ENCODE measurements at places on chromosomes 3 and 15.

- DNase-seq, result no peak
These were observed 439 bp downstream of the CTXND1 start for GRCh38 chr15:80251428-80252120.

DNA sequence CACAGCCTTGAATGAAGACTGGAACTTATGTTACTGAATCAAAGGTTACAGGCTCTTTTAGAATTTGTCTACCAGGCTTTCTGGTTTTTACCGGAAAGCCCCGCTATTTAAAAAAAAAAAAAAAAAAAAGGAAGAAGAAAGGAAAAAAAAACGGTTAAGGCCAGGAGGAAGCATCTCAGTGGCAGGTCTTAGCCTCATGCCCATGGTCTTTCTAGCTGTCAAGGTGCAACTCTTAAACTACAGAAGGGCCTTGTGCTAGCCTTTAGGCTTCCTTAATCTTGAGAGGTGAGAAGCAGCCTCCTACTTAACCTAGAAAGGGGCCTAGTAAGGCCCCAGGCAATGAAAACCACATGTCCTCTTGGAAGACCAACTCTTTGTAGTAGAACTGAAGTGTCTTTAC, 77.5 kb downstream of the TBC1D5 start:
- no peak for DNase-seq

DNA sequence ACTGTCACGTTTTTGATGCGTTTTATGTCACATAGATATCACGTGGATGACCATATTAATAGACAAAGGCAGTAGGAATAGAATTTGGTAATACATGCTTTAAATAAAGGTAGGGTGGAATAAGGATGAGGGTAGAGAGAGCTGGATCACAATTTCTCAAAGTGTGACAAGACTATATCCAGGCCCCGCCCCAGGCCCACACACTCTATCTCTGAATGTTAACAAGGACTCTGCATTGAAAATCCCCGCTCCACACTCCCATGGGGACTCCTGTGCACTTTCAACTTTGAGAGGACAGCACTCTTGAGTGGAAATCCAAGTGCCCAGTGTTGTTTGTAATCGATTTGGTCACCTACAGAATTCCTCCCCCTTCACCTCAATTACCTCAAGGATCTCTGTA, 31.4 kb downstream of the ETV5 start:
- DNase-seq, result no peak

DNA sequence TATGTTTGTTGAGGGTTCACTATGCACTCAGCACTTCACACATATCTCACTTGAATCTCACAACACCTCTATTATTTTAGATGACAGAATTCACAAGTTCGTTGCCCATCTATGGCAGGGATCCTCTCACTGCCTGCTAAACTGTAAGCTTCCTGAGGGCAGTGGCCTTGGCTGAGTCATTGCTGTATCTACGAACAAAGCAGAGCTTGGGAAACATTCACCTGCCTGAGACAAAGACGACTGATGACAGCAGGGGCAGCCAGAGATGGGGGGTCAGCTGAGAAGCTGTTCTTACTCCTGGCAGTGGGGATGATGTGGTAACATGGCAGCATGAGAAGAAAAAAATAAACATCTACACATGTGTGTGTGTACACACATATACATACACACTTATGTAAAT, 125.5 kb upstream of the NMNAT3 start:
- no peak for DNase-seq

- no peak for DNase-seq
These were observed 290.9 kb downstream of the C3orf38 start for GRCh38 chr3:88440701-88441100.

DNA sequence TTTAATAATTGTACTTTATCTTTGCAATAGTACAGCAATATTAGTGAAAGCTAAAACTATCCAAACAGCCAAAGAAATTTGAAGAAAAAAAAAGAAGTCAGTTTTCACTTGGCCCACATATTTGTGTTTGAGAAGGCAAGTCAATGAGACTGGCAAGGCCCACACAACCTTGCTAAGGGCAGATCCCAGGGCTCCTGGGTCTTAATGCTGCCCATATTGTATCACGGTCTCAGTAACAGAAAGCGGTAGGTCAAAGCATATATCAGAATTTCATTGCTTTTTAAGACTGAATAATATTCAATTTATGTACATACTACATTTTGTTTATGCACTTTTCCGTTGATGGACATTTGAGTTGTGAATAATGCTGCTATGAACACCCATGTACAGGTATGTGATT, 262.0 kb upstream of the TOPAZ1 start:
- DNase-seq, result no peak

DNA sequence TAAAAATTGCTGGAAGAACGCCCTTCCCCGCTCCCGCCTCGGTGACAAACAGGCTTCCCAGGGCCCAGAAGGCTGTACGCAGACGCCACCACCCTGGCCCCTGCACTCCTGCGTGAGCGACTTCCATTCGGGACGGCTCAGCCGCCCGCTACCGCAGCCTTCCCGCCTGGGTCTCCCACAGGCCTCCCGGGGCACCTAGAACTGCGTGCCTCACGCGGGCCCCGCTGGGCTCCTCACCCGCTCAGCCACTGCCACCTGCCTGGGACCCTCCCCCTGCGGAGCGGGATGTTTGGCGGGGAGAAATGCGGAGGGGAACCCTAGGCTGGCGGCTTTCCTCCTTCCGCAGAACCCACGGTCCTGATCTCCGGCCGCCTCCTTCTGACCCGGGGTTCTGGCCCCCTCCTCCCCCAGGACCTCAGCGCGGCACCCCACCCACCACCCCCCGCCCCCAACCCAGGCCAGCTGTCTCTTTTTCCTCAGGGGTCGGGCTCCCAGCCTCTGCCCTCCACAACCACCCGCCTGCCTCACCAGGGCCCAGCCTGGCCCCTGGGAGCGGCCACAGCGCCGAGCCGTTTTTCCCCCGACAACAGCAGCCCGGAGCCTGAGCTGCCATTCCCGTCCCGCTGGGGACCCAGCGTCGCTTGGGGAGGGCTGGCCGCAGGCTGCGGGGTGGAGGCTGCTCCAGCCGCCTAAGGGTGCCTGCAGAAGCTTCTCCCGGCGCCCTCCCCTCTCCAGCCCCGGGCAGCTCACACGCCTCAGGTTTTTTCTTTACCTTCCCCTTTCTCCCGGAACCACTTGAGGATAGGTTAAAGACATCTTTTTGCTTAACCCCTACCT, 27.6 kb upstream of the RAB7A start:
- no peak for DNase-seq

GRCh38 chr15:101264911-101265641, 12.2 kb downstream of the SELENOS start:
- no peak for DNase-seq

DNA sequence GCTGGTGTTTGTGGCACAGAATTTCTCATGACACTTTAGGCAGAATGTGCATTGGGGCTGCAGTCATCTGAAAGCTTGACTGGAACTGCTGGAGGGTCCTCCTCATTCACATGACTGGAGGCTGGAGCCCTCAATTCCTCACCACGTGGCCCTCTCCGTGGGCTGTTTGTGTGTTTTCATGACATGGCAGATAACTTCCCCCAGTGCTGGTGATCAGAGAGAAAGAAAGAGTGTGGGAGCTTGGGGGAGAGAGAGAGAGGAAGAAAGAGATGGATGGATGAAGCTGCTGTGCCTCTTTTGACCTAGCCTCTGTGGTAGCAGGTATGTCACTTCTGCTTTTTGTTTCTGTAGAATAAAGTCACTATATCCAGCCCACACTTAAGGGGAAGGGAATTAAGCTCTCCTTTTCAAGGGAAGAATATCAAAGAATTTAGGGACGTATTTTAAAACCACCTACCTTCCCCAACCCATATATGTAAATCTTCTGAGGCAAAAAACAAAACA, 169.6 kb upstream of the IL12A start:
- DNase-seq, result no peak

GRCh38 chr15:56699743-56700142, 33.6 kb downstream of the ZNF280D start:
- DNase-seq, result no peak

DNA sequence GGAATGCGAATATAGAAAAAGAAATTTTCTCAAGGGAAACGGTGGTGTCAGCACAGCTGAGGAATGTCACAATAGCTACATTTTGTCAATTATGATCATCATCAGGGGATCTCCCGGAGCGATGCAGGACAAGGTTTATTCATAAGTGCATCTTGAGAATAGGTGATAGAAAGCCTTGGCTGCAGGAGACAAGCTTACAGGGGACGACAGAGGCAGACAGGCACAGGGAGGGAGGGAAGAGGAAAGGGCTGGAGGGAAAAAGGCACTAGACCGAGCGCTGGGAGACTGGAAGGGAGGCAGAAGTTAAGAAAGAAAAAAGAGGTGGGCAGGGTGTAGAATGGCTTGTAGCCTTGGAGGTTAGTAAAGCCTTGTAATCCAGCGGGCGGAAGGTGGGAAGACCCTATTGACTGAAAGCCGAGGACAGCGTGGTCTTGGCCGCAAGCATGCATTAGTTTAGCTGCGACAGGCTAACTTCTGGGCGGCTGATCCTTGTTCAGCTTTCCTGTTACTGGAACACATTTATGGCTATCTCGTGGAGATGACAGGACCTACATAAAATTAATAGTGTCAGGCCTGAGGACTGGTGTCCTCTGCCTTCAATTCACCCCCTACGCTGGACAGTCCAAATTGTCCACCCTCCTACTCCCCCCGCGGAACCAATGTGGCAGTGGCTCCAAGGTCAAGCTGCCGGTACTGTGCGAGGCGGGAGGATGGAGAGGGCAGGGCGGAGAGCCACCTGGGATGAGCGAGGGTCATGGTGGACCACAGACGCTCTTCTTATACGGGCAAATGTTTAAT, 1.4 kb upstream of the NECTIN3 start:
- DNase-seq, result no peak

DNA sequence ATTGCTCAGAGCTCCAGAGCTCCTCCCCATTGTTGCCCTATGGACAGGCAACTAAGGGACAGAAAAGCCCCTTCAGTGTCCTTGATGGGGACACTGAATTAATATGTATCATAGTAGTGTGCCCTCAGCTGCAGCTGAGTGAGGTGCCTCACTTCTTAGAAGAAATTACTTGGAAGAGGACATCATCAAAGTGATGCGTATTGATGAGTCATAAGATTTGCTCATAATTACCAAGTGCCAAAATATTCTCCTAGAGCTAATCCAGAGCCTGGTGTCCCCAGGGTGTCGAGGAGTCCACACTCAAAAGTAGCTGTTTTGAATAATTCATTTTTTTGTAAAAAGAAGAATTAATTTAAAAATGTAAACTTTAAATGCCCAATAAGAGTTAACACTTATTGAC, 200.7 kb upstream of the SEMA6D start:
- no peak for DNase-seq

GRCh38 chr15:70932397-70932796, 39.8 kb downstream of the LRRC49 start:
- DNase-seq, result no peak

DNA sequence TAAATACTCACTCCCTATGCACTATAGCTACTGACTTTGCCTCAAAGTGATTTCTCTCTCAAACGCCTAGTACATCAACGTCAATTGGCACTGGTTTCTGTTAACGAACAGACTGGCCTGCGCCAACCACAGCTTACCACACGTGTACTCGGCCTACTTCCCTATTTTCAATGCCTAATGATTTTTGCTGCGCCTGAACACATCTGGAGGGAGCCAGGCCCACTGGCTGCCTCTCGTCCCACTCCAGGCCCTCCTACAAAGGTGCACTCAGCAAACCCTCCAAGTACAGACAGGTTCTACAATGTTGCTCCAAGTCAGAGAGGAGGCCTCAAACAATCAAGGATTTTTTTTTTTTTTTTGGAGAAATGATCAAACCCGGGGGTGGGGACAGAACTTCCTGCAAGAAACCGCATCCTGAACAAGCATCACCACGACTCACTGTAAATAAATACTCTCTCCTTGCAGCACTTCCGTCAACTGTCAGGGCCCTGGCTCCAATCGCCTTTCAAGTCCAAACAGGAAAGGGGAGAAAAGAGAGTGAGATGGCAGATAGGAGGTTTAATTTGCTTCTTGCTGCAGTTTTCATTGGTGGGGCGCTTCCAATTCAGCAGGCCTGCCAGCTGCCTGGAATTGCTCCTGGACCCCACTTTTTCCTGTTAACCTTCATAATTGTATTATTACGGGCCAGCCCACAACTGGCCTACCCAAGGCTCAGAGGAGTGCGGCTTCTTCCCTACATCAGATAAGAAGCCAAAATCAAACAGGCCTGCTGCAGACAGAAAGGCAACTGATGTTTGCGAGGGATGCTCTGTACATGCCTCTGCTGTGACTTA, 139.3 kb downstream of the FOXP1 start:
- DNase-seq, result no peak

DNA sequence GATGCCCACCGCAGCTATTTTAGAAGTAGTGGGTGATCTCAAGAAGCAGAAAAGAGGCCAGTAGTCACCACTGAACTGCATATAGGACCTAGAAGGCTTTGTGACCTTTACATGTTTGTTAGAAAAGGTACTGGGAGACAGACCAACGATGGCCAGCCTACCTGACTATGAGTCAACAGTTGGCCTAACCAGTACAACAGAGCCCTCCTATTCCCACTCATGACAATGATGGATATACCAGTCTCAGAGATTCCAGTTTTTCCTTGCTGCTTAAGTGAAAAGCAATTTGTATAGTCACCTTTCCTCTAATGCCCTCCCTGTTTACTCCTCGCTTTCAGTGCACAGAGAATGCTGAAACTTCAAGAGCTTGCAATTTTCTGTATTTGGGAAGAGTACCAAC, 86.6 kb upstream of the PPIB start:
- DNase-seq, result no peak

DNA sequence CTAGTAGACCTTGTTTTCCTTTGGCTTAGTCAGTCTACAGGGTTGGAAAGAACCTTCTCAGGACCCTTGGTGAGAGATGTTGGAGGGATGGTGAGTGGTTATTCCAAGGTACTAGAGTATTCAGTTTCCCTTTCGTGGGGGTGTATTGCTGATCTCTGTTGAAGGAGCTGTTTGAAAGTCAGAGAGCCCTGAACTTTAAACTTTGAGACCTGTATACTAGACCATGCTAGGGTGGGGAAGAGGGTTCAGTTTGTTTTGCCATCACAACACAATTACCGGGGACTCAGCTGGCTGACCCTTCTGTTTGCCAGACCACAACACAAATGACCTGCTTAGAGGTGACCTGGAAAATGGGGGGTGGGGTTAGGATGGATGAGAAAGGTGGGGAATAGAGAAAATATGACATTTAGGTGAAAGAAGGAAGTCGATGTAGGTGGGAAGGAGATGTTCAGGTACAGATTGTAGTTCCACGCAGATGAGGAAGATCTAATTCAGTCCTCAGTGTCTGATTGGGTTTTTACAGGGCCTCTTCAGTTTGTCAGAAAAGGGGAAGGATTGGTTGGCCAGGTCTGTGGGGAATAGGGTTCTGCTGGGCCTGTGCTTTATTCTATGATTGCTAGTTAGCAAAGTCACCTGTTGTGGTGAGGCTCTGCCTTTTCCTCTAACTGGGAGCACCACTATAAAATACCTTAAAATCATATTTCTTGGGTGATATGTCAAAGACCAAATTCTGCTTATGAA, 6.8 kb downstream of the UBE2E2 start:
- DNase-seq, result no peak

DNA sequence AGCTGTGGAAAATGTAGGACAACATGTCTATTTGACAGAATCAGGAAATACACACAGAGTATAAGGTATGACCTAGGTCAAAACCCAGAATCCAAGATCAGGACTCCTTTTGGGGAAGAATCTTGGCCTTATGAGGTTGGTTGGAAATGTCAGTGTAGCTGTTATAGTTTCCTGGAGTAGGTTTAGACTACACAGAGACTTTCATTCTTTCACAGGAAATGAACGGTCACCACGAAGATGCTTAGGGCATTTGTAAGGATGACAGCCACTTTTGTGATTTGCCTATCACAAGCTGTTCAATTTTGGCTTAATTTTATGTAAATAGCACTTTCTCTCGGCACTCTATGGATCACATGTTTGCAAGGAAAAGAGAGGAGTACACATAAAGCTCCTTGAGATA, 18.6 kb upstream of the ZBTB20 start:
- DNase-seq, result no peak

- no peak for DNase-seq
These were observed 225.8 kb upstream of the DPPA4 start for GRCh38 chr3:109563149-109563548.
